ENCODE measurements at places on chromosomes 5 and 9.

GRCh38 chr5:112529525-112529924, 110.4 kb upstream of the EPB41L4A start:
- no peak for DNase-seq

DNA sequence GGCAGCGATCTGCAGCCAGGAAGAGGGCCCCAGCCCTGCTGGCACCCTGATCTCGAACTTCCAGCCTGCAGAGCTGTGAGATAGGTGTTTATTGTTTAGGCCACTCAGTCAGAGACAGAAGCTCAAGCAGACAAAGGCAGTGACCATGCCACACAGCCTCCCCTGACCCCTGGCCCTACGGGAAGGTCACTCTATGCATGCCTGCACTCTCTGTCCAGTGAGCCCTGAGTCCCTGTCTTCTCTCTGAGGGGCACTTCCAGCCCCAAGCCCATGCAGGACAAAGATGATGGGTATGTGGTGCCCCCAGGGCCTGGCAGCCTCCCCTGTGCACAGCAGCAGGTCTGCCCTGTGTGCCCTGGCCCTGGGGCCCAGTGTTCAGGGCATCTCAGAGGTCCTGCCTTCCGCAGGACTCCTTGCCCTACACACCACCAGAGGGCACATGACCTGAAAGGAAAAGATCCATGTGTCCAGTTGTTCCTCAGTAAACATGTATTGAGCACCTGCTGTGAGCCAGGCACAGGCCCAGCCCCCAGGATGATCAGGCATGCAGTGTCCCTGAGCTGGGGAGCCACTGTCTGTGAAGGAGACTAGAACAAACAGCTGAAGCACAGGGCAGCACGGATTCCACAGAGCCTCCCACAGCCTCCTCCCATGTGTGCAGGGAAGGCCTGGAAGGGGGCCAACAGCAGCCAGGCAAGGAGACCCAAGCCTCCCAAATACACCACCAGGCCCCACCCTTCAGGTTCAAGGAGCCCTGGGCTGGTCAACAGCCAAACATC, 109.3 kb downstream of the ATPSCKMT start:
- no peak for DNase-seq

DNA sequence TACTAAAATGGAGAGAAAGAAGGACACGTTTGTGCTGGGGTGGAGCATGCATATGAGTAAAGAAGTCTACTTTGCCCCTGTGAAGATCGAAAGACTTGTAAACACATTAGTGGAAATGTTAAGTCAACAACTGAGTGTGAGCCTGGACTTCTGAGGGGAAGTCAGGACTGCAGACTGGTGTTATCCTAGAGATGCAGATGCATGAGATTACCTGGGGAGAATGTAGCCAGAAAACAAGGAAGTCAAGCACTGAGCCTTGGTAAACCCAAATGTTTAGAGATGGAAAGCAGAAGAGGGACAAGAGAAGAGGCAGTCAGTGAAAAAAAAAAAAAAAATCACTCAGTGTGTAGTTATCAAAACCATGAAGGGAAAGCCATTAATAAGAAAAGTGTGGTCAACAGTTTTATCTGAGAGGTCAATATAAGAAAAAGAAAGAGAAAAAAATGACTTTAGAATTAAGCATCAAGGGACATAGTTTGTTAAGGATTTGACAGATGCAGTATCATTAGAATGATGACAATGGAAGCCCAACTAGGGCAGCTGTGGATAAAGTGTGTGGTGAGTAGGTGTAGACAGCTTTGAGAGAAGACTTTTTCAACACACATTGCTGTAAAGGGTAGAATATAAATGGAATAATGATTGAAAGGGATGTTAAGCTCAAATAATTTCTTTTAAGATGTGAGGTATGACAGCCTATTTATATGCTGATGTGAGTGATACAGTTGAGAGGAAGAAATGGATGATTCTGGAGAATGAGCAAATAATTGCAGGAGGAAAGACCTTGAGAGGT, 22.2 kb downstream of the JAKMIP2 start:
- no peak for DNase-seq

GRCh38 chr5:147327421-147327820, 92.6 kb downstream of the STK32A start:
- DNase-seq = no peak

GRCh38 chr9:100590481-100590880, 12.6 kb downstream of the CAVIN4 start:
- no peak for DNase-seq

DNA sequence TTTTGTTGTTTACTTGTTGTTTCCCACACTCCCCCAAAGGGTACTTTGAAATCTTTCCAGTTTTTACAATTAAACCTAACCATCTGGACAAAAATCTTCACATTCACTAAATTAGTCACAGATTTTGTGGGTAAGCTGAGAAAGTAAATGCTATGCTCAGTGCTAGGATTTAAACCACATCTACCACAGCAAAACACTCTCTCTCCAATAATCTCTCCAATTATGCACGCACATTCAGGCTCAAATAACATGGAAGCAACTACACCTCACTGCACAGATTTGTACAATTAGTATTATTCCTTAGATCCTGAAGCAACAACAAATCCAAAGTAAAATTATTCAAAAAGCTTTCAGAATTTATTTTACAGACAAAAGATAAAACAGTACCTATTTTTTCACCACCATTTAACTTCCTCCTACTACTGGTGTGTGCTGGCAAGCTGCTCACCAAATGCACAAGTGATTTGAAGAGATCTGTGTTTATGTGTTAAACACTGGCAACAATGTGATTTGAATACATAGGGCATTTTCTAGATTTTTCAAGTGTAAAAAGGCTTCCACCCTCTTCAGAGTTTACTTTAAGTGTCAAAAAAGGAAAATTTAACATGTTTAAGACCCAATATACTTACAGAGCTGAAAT, 16.6 kb downstream of the ZNF608 start:
- no peak for DNase-seq

DNA sequence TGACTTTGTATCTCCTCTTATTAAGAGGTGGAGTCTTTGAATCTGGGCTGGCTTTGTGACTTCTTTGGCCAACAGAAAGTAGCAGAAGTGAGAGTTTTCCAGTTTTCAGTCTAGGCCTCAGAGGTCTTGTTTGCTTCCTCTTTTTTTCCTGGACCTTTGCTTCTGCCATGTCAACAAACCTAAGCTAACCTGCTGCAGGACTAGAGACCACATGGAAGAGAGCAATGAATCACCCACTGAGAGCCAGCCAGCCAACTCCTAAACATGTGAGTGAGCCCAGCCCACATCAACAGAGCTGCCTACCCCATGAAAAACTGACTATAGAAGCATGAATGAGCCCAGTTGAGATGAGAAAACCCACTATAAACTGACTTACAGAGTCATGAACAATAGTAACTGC, 29.9 kb downstream of the MRPL22 start:
- no peak for DNase-seq

GRCh38 chr5:123344816-123345426, 78.3 kb downstream of the CEP120 start:
- no peak for DNase-seq

GRCh38 chr5:141742866-141743851, 61.1 kb upstream of the ARAP3 start:
- DNase-seq = no peak

DNA sequence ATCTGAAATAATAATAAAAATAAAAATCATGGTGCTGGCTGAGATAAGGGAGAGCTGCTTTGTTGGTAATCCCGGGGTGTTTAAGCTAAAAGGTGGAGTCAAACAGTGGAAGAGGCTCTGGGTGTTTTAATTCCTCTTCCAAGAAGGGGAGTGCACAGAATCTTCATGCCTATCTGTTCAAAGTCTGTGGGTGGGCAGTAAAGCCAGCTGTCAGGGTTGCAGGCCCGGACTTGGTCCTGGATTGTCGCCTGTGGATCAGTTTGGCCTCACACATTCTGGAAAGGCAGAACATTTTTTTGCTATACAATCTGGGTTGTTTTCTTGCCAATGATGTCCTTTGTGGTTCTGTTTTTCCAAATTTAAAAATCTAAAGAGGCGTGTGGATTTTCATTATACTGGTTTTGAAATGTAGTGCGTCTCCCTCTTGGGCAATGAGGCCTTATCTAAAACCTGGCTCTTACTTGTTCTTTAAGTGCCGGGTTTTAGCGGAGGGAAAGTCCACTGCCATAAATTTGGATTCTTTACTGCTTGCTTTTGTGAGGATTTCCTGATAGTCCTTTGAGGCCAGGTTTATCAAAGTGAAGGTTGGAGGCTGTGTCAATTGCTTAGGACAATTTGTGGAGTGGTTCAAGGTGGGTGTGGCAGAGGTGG, 5.8 kb downstream of the ANKDD1B start:
- no peak for DNase-seq

GRCh38 chr5:133508845-133509741, 103.2 kb downstream of the FSTL4 start:
- no peak for DNase-seq

- no peak for DNase-seq
These were observed 91.5 kb downstream of the TTLL11 start for GRCh38 chr9:122001491-122002201.

- no peak for DNase-seq
These were observed 43.4 kb upstream of the FANCC start for GRCh38 chr9:95360866-95361265.

DNA sequence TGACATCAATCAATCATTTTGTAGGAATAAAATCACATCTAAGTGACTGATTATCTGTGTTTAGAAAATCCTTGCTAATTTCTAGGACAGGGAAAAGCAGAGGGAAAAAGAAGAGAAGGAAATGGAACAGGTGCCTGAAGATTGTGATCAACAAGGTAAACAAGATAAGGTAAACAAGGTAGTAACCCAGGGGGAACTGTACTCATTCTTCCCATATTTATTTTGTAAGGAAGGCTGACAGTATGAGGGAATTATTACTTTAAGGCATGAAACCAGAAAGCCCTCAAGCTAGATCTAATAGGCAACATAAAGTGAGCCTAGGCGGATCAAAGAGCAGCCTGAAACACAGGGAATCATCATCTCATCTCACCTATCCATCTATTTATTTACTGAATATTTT, 231.1 kb downstream of the MLLT3 start:
- no peak for DNase-seq

DNA sequence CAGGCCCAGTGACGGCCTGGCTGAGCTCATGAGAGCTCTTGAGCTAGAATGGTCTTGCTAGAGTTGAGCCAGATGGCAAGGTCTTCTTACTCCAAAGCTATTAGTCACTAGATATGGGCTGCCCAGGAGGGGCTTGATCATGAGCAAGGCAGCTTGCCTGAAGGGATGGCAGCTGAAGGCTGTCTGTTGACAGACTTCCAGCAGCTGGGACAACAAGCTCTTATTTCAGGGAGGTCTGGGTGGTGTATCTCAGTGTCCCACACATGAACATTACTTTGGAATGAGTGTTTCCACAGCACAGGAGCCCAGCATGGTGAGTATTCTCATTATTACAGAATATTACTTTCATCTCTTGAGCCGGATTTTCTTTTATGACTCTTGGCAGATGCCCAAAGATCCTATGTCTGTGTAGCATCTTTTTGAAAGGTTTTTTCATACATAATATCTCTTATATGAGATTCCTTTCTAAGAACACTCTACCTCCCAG, 414.1 kb downstream of the ARHGEF28 start:
- DNase-seq = no peak

GRCh38 chr5:96627792-96628398, 34.3 kb upstream of the CAST start:
- DNase-seq = no peak
